ENCODE measurements at places on chromosomes 3 and 15.
A peak's percentile ranks its signal among the peaks of the same experiment; 100 is the strongest.

DNA sequence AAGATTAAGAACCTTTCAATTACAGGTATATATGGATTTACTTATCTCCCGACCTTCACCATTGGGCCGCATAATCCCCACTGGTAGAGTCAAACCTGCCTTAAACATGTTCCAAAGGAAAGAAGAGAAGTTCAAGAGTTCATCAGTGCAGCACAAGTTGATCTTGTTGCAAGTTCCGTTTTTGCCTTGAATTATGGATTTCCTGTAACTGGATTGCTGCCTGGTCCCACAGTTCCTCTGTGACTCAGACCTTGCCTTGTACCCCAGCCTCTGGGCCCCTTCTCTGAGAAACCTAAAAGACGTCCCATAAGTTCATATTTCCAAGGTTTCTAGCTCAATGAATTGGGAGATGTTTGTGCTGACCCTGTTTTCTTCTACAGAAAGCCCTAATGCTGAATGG is 112.5 kb upstream of the THBS1 start:
- no peak for DNase-seq

GRCh38 chr3:153273767-153274435 is 111.9 kb downstream of the RAP2B start:
- no peak for DNase-seq

- no peak for DNase-seq
Measured at GRCh38 chr15:29749365-29750086, 72.7 kb downstream of the TJP1 start.

DNA sequence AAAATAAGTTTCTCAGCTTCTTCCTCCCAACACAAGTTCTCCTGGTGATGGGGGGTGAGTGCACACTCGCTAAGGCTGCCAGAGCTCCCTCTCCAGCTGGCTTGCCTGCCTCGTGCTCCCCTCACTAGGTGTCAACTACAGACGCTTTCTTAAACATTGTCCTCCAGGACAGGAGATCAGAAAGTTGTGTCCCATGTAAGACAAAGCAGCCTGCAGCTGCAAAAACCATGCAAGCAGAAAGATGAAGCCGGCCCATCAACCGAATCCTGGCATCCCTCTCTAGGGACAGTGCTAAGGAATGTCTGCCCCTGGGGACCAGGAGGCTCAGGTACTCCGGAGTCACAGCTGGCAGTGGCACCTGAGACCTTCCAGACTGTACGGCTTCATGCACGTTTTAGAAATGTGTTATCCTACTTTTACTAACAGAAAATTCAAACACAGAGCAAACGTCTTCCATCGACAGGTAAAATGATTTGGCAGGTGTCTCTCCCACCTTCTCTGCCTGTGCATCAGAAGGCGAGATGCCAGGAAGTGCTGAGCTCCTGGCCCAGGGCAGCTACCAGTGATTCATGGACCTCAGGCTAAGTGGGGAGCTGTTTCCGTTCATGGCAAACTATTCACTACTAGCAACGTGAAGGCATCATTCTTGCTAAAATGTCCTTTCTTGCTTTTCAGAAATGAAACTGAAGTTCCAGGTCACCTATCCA is 246.1 kb downstream of the ADAMTS17 start:
- DNase-seq: no peak

DNA sequence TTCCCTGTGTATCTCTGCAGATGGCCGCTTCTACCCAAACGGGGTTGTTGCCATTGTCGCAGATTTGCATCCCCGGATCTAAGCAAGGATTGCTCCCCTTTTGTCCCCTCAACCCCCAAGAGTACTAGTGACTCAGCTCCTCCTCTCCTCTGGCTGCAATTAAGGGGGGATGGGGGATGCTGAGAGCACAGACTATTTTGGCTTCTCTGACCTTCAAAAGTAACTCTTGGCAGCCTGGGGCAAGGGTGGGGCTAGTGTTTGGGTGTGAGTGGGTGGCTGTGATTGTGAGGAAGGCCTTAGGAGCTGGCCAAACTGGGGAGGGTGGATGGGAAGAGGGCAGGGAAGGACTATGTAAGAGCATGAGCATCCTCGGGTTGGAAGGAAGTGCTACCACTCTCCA is 1.2 kb upstream of the MAP1A start:
- DNase-seq: no peak

- DNase-seq: no peak
Measured at GRCh38 chr15:29035336-29036285, 149.8 kb downstream of the APBA2 start.

- no peak for DNase-seq
Measured at GRCh38 chr3:173529062-173529711, 131.6 kb downstream of the NLGN1 start.

DNA sequence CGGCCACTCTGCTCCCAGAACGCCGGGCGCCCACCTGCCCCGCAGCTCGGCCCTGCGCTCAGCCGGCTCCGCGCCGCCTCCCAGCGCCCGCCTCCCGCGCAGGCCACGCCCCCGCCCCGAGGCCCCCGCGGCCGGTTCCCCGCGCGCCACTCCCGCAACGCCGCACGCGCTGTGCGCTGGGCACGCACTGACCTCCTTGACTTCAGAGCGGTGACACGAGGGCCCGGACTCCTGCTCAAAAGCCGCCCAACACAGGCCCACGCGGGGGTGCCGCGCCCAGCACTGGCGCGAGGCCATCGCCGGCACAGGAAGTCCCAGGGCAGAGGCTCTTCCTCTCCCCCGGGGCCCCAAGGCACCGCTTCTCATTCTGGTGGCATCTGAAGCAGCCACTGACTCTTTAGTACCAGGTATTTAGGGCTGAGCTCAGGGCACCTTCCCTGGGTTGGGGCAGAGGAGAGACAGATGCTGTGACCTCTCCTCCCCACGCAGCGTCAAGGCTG is 12.4 kb downstream of the TNK2 start:
- DNase-seq: peak; percentile 47

GRCh38 chr3:129461022-129461421 is 21.0 kb downstream of the IFT122 start:
- DNase-seq: no peak

DNA sequence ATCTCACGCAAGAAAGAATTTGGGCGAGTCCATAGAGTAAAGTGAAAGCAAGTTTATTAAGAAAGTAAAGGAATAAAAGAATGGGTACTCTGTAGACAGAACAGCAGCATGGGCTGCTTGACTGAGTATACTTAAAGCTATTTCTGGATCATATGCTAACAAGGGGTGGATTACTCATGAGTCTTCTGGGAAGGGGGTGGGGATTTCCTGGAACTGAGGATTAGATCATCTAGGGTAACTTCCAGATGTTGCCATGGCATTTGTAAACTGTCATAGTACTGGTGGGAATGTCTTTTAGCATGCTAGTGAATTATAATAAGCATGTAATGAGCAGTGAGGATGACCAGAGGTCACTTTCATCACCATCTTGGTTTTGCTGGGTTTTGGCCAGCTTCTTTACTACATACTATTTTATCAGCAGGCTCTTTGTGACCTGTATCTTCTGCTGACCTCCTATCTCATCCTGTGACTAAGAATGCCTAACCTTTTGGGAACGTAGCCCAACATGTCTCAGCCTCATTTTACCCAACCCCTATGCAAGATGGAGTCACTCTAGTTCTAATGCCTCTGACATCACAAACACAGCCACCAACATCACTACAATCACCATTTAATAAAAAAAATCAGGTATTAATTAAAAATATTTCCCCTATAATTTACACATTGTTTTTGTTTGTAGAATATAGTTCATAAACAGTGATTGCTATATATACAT is 890.7 kb upstream of the EPHA6 start:
- DNase-seq: no peak

- no peak for DNase-seq
Measured at GRCh38 chr3:46070595-46071093, 43.4 kb upstream of the XCR1 start.

GRCh38 chr3:173018758-173019157 is 122.3 kb downstream of the SPATA16 start:
- DNase-seq: no peak

GRCh38 chr3:4245671-4246070 is 57.5 kb upstream of the SETMAR start:
- no peak for DNase-seq

DNA sequence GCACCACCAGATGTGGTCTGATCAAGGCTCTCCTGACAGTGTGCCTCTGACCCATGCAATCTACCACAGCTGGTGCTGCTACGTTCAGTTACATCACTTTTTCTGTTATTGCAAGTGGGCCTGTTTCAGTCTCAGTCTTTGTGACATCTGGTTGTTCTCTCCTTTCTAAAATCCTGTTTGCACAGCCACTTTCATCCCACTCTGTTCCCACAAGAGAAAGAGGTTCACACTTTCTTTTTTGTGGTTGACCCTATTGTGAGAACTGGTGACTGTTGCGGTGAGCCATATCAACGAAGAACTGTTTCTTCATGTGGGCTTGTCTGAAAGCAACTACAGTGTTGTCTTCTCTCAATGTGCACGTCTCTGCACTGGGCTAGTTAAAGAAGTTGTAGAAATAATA is 342.8 kb upstream of the ARPP21 start:
- no peak for DNase-seq

DNA sequence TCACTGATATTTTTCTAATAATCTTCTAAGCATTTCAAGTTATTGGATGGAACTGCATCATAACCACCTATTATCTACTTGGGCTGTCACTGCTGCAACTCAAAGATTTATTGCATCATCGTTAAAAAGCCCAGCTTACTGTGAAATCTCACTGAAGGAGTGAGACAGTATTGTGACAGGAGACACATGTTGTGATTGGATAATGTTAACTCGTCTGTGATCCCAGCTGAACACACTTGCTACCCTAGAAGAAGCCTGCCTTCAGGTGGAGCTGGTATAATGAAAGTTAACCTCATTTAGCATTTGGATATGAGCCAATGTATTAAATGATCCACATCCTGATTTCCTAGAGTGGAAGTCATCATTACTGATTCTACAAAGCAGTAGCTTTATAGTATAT is 138.1 kb downstream of the MAP2K5 start:
- no peak for DNase-seq

GRCh38 chr3:42063888-42064287 is 27.3 kb upstream of the TRAK1 start:
- DNase-seq: no peak

GRCh38 chr3:140056047-140056446 is 121.1 kb downstream of the CLSTN2 start:
- no peak for DNase-seq

- DNase-seq: no peak
Measured at GRCh38 chr15:33317896-33318295, 7.1 kb downstream of the RYR3 start.

DNA sequence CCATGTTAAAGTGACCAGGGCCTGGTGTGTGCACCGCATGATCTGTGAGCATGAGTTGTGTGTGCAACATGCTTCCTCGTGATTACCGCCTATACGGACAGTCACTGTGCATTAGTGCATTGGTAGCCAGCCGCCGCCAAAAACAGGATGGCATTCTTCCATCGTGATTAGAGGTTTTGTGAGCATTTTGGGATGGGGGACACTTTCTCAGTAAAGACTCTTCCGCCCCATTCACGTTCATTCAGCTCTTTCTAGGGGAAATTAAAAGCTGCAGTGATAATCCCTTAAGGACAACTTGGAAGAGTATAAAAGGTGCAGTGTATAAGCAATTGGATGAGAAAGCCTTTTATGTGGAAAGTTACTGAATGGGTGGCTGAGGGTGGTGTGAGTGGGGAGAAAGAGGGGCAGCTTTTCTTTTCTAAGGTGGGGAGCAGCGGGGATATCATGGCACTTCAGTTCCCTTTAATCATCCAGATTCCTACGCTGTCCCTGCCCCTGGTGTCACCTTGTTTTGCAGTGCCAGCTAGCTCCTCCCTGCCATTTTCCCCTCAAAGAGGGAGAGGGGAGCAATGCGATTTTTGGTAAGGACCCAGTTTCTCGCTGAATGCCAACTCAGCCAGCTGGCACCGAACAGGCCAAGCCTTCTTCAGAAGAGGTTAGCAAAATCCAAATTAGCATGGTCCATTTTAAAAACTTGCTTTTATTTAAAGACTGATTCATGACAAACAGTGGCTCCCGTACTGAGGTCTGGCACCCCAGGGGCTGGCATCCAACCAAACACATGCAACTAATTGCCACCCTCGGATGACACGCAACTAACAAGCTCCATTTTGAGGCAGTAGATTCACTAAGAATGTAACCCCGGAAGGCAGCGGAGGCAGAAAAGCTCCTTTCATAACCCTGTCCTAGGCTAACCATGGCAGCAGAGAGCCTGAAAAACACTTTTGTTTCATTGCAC is 447.8 kb downstream of the FHIT start:
- DNase-seq: peak; percentile 17

DNA sequence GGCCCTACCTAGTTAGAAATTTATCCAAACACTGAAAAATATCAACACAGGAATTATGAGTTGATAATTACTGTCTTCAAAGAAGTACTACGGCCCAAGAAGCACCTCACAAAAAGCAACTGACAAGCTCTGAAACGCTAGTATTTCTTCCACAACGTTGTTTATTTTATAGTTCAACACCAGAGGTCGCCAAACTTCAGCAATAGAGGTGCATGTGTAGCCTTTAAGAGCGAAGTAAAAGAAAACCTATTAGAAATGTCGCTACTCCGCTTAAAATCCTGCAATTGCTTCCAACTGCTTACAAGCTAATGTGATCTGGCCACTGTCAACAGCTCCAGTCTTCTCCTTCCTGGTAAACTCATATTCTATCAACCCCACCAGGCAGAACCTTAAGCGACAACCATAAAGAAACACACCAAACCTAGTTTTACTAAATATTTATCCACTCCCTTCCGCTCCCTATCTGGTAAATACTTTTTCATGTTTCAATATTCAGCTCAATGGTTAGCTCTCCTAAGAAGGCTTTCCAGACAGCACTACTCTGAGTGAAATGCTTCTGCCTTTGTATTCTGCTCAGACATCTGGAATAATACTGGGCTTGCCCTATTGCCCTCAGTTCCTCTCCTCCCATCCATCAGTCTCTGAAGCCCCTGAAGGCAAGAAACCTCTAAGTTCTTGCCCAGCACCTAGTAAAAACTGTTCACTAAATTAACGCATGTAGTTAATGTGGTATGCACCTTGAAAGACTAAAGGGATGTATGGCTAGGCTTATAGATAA is 110.2 kb downstream of the NR1I2 start:
- no peak for DNase-seq

DNA sequence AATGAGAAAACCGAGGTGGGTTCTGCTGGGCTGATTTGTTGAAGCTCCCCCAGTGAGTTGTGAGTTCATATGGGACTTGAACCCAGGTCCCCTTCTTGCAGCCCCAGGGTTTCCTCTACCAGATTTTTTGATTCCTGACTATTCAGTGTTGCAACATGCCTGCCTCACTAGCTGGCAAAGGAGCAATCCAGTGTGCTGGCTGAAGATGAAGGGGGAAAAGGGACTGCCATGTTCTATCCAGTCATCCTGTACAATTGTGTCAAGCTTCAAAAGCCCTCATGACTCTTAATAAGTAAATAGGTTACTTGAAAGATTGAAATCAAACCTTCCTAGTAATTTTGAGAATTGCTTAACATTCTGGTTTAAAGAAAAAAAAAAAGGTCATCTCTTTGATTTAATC is 211.5 kb upstream of the TP63 start:
- no peak for DNase-seq

GRCh38 chr3:52291508-52292181 is 4.0 kb downstream of the GLYCTK start:
- DNase-seq: no peak
